Cortex of kidney (tissue), 1 donor: ENCODE measurements at places on chromosomes 11 and 22.

DNA sequence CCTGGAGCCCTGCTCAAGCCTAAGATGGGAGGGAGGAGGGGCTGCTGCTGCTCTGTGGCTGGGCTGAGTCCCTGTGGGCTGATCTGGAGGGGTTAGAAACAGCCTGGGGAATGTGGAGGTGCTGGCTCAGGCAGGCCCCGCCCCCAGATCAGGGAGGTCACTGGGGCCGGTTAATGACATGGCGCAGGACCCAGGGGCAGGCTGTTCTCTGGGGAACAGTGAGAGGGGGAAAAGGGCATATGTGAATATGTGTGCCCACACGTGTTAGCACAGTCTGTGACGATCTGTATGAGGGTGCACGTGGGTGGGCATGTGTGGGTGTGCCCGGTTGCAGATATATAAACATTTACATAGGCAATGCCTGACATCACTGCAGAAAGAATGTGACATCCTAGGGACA, 143.5 kb downstream of the MIAT start:
- DNase-seq = no peak

DNA sequence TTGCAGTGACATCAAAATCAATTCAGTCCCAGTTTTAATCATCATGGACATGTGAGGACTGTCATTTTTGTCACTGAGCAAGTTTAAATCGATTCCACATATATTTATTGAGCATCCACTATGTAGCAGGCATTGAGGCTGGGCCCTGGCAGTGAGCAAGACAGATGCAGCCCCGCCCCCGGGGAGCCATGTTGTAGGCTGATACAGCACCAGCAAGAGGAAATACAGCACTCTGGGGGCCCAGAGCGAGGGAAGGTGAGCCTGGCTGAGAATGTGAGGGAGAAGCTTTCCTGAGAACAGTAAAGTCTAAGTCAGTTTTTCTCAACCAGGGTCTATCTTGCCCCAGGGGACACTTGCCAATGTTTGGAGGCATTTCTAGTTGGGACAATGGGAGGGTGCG, 108.6 kb upstream of the ASPHD2 start:
- DNase-seq = no peak

- no peak for DNase-seq
These were observed 213.6 kb upstream of the SESN3 start for GRCh38 chr11:95444309-95445241.

- DNase-seq = no peak
These were observed 17.7 kb upstream of the TMPRSS5 start for GRCh38 chr11:113723787-113724186.

- DNase-seq = no peak
These were observed 39.5 kb downstream of the ARFGAP3 start for GRCh38 chr22:42817556-42817955.

- no peak for DNase-seq
These were observed 840 bp downstream of the GRAMD1B start for GRCh38 chr11:123430721-123431497.

- DNase-seq = no peak
These were observed 8.4 kb downstream of the DAGLA start for GRCh38 chr11:61688365-61689163.

DNA sequence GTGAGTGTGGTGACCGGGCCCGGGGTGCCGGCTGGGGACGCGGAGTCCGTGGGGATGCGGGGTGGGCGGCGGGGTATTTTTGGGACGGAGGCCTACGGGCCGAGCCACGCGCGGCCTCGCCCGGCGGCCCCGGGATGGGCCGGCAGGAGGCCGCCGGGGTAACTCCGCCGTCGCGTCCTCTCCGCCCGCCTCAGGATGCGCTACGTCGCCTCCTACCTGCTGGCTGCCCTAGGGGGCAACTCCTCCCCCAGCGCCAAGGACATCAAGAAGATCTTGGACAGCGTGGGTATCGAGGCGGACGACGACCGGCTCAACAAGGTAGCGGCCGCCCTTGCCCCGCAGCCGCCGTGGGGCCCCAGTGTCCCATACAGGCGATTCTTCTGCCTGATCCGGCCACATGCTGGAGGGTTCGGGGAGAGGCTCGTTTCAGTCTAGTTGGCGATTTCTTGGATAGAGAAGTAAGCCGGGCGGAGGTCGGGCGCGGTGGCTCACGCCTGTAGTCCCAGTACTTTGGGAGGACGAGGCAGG, 337 bp downstream of the RPLP2 start:
- DNase-seq = no peak

GRCh38 chr11:17921659-17922415, 91.0 kb downstream of the SERGEF start:
- no peak for DNase-seq

DNA sequence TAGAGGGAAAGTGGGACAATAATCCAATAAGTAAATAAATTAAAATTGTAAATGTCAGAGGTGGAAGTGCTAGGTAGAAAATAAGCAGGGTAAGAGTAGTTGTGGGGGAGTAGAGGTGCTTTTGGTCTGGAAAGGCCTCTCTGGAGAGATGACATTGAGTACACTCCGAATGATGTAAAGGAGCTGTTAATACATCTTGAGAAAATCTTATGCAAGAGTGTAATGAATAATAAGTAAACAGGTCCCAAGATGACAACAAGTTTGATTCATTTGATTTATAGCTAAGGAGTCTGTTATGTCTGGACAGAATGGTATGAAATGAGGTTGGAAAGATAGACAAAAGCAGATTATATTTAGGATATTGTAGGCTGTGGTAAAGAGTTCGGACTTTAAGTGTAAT, 87.5 kb downstream of the TMEM135 start:
- no peak for DNase-seq
